Activated naive CD8-positive, alpha-beta T cell treated with anti-CD3 and anti-CD28 coated beads, Interleukin-2, amount 10 ng/mL, durations not matched to agents 7 days and 5 days (primary cell): ENCODE measurements at places on chromosomes 2 and 18. TPM values are rescaled to one million over a fixed set of nuclear protein-coding genes. Genes with fewer than 3 reads are reported as not detected.
A peak's percentile ranks its signal among the peaks of the same experiment; 100 is the strongest.

- H3K27me3 ChIP-seq, result peaks cover 18% of the 10 kb centered on the region
- peak overlapping the region; percentile 88 for H3K4me3 ChIP-seq
- H3K4me1 ChIP-seq, result peaks cover 5% of the 10 kb centered on the region
- H3K27ac ChIP-seq, result peak overlapping the region; percentile 76
Observed at GRCh38 chr2:240433973-240434727, 1.3 kb upstream of the GPC1 start.

GRCh38 chr2:99150706-99151105, 4.0 kb downstream of the TSGA10 start:
- no peaks in the 10 kb centered on the region for H3K27me3 ChIP-seq
- no peak for DNase-seq
- H3K27ac ChIP-seq, result no peak overlapping the region
- H3K36me3 ChIP-seq, result peaks cover 4% of the 10 kb centered on the region
- peaks cover 13% of the 10 kb centered on the region for H3K4me1 ChIP-seq

- peaks cover 53% of the 10 kb centered on the region for H3K36me3 ChIP-seq
- no peak overlapping the region for H3K27ac ChIP-seq
- H3K4me1 ChIP-seq, result peaks cover 71% of the 10 kb centered on the region
Observed at GRCh38 chr2:113255140-113256070, 23.3 kb downstream of the PAX8 start.

DNA sequence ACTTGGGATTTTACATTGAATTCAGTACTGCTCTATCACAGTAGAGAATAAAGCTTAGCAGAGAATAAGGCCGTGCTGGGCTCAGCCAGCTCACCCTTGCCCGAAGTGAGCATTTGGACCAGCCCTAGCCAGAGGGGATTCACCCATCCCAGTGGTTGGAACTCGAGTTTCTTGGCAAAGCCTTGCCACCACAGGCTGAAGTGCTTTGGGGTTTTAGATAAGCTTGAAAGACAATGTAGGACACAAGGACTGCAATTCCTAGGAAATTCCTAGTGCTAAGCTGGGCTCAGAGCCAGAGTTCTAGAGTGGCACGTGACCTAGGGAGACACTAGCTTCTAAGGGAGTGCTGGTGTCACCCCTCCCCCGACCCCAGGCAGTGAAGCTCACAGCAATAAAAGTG, 28.0 kb downstream of the SERPINB11 start:
- peaks cover 2% of the 10 kb centered on the region for H3K27me3 ChIP-seq
- H3K4me3 ChIP-seq, result no peak overlapping the region
- no peak for DNase-seq

DNA sequence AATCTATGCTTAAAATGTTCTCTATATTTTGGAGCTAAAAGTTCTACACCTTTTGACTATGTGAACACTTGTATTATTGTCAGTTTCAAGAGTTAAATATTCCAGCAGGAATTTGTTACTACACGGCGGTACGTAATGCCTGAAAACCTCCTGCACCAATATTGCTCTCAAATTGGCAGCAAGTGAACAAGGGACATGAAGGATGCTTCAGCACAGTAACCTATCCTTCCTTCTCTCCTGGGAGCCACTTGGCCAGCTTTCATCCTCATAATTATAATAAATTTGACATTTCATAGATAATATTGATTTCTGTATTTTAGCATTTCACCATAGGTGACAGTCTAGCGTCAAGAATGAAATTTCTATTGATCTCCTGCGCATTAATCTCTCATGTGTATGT, 197.6 kb downstream of the NR4A2 start:
- no peaks in the 10 kb centered on the region for H3K36me3 ChIP-seq
- DNase-seq, result no peak
- no peak overlapping the region for H3K4me3 ChIP-seq
- H3K27me3 ChIP-seq, result peaks cover under 1% of the 10 kb centered on the region

DNA sequence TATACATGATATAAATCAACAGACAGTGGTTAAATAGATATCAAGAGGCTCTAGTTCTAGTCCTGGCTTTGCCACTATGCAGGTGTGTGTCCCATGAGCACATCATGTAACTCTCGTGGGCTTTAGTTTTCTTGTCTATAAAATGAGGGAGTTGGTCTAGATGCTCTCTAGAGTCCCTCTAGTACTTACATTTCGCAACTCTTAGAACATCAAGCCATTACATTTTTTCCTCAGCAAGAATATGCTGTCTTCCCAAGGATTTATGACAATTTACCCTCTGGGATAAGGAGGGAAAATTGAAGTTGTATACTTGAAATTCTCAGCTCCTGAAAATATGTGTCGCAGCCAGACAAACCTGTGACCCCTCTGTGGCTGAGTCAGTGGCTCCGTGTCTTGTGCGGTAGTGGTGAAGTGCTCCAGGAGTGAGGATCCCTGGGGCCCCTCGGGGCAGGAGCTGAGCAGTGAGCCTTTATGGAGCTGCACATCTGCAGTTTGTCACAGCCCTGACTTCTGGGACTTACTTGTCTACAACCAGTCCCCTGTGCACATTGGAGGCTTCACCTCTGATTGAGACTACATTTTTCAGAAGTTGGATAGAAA, 6.8 kb downstream of the PKP4 start:
- no peak overlapping the region for H3K4me3 ChIP-seq
- H3K27me3 ChIP-seq, result peaks cover 3% of the 10 kb centered on the region
- peaks cover 11% of the 10 kb centered on the region for H3K4me1 ChIP-seq

GRCh38 chr2:241950413-241951315, 81.1 kb downstream of the RTP5 start:
- peak; percentile 64 for DNase-seq
- H3K27ac ChIP-seq, result no peak overlapping the region
- peaks cover under 1% of the 10 kb centered on the region for H3K36me3 ChIP-seq
- no peaks in the 10 kb centered on the region for H3K27me3 ChIP-seq

DNA sequence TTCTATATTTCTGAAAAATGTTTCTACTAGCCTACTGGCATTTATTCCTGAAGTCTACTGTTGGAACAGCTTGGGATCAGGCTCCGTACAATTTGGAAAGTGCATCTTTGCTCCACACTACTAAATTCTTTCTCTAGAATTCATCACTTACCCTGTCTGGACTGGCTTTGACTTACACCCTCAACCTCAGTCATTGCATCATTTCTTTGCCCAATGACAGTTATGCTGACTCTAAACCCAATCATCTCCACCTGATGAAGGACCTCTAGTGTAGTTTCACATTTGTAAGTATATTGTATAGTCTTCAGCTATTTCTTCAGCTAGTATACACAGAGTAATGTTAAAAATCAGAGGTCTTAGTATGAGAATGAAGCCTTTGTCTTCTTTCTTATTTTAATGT, 359.6 kb upstream of the MC4R start:
- H3K27me3 ChIP-seq, result no peaks in the 10 kb centered on the region
- no peak overlapping the region for H3K27ac ChIP-seq
- no peak for DNase-seq
- no peak overlapping the region for H3K4me3 ChIP-seq
- H3K4me1 ChIP-seq, result no peaks in the 10 kb centered on the region

GRCh38 chr18:60563082-60563481, 190.5 kb upstream of the MC4R start:
- H3K27me3 ChIP-seq, result no peaks in the 10 kb centered on the region
- no peaks in the 10 kb centered on the region for H3K4me1 ChIP-seq
- DNase-seq, result no peak

GRCh38 chr2:210756855-210757254, 200.5 kb downstream of the CPS1 start:
- no peak for DNase-seq
- no peak overlapping the region for H3K27ac ChIP-seq
- no peaks in the 10 kb centered on the region for H3K36me3 ChIP-seq
- no peaks in the 10 kb centered on the region for H3K4me1 ChIP-seq

DNA sequence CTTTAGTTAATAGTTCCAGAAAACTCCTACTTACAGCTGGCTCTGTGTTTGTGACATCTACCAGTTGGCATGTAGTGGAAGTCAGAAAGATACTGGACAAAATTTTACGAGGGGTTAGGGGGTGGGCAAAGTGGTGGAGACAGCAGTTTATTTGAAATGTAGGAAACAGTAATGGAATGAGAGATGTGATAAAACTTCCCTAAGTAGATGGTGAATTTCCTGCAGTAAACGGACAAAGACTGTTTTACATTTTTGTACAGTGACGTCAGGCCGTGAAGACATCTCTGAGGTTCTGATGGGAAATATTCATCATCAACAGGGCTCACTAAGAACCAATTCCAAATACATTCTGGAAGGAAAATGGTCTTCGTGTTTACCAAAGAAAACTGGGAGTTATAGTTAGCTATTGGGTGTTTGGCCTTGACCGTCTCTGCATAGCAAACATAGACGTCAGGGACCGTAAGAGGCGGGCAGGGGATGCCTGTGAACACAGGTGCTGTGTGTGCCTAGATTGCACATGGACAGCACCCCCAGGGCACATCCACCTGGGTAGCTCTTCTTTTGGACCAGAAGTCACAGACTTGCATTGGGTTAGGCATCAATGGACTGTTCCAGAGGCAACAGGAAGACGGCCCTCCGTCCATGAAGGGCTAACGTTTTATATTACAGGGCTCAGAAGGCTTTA, 131.5 kb downstream of the ZNF516 start:
- no peak overlapping the region for H3K4me3 ChIP-seq
- DNase-seq, result no peak
- H3K27ac ChIP-seq, result no peak overlapping the region
- H3K4me1 ChIP-seq, result peaks cover 7% of the 10 kb centered on the region

DNA sequence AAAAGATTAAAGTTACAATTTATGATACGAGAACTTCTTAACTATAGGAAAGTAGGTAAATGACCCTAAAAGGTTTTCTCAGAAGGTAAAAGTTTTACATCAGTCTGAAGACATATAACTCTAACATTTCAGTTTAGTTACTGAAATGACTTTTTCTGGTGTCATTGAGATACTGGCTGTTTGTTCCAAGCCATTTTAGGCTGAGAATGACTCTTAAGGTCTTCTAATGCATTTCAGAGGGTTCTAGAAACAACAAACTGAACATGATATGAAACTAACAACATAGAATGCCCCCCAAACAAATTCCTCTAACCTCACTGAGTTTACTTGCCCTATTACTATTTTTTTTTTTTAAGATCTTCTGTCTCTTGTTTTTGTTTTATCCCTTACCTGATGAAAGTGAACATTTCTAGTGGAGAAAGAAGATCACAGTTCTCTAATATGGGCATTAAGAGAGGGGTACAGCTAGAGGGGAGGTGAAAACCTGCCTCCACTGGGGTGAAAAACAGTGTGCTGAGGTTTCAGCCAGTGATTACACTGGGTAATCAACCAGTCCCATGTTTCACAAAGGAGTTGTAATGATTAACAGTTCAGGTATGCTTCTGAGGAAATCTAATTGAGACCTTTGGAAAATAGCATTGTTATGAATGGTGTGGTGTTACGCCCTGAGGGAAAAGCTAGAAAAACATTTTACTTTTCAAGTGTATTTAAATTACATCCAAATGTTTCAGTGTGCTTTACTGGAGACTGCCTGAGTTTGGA, 11.2 kb downstream of the NABP1 start:
- H3K4me3 ChIP-seq, result no peak overlapping the region
- DNase-seq, result no peak
- peaks cover 13% of the 10 kb centered on the region for H3K4me1 ChIP-seq
- H3K27me3 ChIP-seq, result no peaks in the 10 kb centered on the region
- peaks cover 24% of the 10 kb centered on the region for H3K36me3 ChIP-seq

GRCh38 chr2:150232871-150233270, 254.6 kb downstream of the RND3 start:
- H3K36me3 ChIP-seq, result no peaks in the 10 kb centered on the region
- H3K4me3 ChIP-seq, result no peak overlapping the region
- no peak overlapping the region for H3K27ac ChIP-seq

- H3K4me3 ChIP-seq, result no peak overlapping the region
- H3K27ac ChIP-seq, result no peak overlapping the region
- no peaks in the 10 kb centered on the region for H3K36me3 ChIP-seq
- no peak for DNase-seq
- H3K27me3 ChIP-seq, result peaks cover 52% of the 10 kb centered on the region
- H3K4me1 ChIP-seq, result peaks cover 2% of the 10 kb centered on the region
Observed at GRCh38 chr18:50203801-50204604, 9.1 kb upstream of the MYO5B start.

DNA sequence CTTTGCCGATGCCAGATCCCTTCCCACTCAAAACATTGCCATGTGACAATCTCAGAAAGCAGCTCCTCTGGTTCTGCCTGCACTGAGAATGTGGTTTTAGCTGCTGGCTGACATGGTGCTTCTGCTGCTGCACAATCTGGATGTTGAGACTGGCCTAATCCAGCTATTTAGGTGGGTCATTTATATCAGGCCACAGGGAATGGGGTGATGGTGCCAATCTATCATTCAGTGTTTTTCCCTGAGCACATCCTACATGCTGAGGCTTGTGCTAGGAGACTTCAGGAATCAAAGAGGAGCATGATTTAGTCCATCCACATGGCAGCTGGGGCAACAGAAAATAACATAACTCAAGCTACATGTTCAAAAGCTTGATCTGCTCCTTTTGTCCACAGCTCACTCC, 144.7 kb downstream of the CYRIA start:
- no peak overlapping the region for H3K4me3 ChIP-seq
- no peaks in the 10 kb centered on the region for H3K36me3 ChIP-seq
- peaks cover 2% of the 10 kb centered on the region for H3K27me3 ChIP-seq
- H3K27ac ChIP-seq, result no peak overlapping the region
- H3K4me1 ChIP-seq, result no peaks in the 10 kb centered on the region

DNA sequence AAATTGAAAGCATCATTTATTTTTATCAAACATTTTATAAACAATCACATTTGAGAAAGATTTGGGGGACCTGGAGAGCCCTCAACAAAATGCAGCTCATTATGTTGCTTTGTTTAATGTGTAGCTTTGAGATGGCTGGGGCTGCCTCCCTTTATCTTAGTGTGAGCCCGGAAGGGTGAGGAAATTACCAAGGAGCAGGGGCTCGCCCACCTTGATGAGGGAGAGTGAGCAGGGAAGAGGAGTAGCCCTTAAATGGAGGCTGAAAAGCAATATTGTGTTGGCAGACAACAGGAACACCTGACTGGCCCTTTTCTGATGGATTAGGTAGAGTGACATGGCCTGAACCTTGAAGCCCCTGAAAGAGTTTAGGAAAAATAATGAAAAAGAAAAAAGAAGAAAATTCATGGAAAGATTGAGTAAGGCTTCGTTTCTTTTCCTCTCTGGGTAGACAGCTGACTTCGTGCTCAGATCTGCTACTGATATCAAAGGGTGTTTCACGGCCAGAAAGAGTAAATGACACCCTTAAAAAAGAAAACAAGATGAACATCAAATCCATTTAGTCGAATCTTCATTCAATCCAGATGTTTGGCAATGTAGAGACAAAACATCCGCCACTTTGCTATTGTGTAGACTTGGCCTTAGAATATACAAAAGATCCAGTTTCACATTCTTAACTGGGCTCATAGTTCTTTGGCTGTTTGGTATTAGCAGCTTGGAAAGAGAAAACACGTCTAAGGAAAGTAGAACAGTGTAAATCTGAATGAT, 206.5 kb upstream of the TCF4 start:
- H3K27me3 ChIP-seq, result no peaks in the 10 kb centered on the region
- no peak overlapping the region for H3K4me3 ChIP-seq
- no peak overlapping the region for H3K27ac ChIP-seq

GRCh38 chr2:20212871-20213503, 11.9 kb downstream of the SDC1 start:
- H3K27ac ChIP-seq, result no peak overlapping the region
- peaks cover 1% of the 10 kb centered on the region for H3K4me1 ChIP-seq
- H3K36me3 ChIP-seq, result no peaks in the 10 kb centered on the region
- DNase-seq, result no peak
- H3K27me3 ChIP-seq, result peaks cover under 1% of the 10 kb centered on the region
- no peak overlapping the region for H3K4me3 ChIP-seq

The DYSF gene
- 6.3 TPM for total RNA-seq

The FAM136A gene
- 36.3 TPM for total RNA-seq

The DNAJC5G gene
- total RNA-seq, result not detected

The NFU1 gene
- total RNA-seq, result 32.9 TPM

The ITGA4 gene
- total RNA-seq, result 227 TPM

The ANKRD29 gene
- total RNA-seq, result not detected

The AMMECR1L gene
- 15.7 TPM for total RNA-seq

The REG3G gene
- not detected for total RNA-seq

The FOXI3 gene
- total RNA-seq, result not detected
